ENCODE measurements at places on chromosomes 12 and 14.
A peak's percentile ranks its signal among the peaks of the same experiment; 100 is the strongest.

- no peaks in the 10 kb centered on the region for H3K4me1 ChIP-seq
- H3K27me3 ChIP-seq: no peaks in the 10 kb centered on the region
- DNase-seq: no peak
- no peak overlapping the region for H3K4me3 ChIP-seq
- no peak overlapping the region for H3K27ac ChIP-seq
- no peaks in the 10 kb centered on the region for H3K36me3 ChIP-seq
Observed at GRCh38 chr12:54486173-54486867, 11.2 kb upstream of the NCKAP1L start.

- no peak overlapping the region for H3K4me3 ChIP-seq
- H3K27ac ChIP-seq: peak overlapping the region; percentile 84
- H3K36me3 ChIP-seq: no peaks in the 10 kb centered on the region
- no peaks in the 10 kb centered on the region for H3K27me3 ChIP-seq
- peaks cover 4% of the 10 kb centered on the region for H3K4me1 ChIP-seq
- DNase-seq: no peak
Observed at GRCh38 chr12:29743801-29744200, 39.9 kb downstream of the TMTC1 start.

GRCh38 chr12:116547955-116548501 is 11.2 kb upstream of the MAP1LC3B2 start:
- peaks cover 11% of the 10 kb centered on the region for H3K4me1 ChIP-seq
- no peak for DNase-seq
- H3K27me3 ChIP-seq: no peaks in the 10 kb centered on the region
- H3K4me3 ChIP-seq: no peak overlapping the region
- H3K36me3 ChIP-seq: no peaks in the 10 kb centered on the region

DNA sequence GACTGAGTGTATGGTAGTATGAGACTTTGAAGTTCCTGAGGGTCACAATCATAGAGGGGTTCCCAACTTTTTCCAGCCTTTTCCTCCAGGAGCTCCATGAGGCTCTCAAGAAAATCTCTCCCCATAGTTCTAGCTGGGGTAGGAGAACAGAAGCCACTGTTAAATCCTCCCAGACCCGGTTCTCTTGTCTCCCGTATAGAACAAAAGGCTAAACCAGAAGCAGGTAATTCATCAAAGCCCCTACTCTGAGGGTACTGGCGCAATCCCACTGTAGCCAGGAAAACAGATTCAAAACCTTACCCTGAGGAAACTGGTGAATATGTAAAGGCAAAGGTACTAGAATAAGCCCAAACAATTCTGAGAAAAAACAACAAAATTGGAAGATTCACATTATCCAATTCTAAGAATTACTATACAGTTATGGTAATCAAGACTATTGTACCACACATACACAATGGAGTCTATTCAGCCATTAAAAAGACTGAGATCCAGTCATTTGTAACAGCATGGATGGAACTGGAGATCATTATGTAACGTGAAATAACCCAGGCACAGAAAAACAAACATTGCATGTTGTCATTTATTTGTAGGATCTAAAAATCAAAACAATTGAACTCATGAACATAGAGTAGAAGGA is 20.5 kb downstream of the OR8S1 start:
- H3K4me3 ChIP-seq: no peak overlapping the region
- H3K36me3 ChIP-seq: no peaks in the 10 kb centered on the region

DNA sequence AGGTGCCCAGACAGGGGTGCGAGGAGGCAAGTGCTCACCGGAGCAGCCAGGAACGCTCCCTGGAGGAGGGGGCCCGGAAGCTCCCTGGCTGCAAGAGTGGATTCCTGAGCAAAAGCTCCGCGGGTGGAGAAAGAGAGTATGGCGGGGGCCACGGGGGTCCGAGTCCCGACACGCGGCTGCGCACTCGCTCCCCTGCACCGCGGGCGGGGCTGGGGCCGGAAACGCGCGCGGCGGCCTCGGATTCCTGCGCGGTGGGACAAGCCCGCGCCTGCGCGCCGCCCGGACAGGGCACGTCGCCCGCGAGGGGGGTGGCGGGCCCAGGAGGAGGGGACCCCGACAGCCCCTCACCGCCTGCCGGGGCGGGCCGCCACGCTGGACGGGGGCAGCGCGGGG is 27.8 kb upstream of the GPR132 start:
- peaks cover 40% of the 10 kb centered on the region for H3K4me1 ChIP-seq
- H3K27me3 ChIP-seq: no peaks in the 10 kb centered on the region
- H3K27ac ChIP-seq: peak overlapping the region; percentile 69
- DNase-seq: no peak
- H3K4me3 ChIP-seq: peak overlapping the region; percentile 35

- no peak overlapping the region for H3K4me3 ChIP-seq
- no peak overlapping the region for H3K27ac ChIP-seq
- peaks cover 25% of the 10 kb centered on the region for H3K4me1 ChIP-seq
- H3K27me3 ChIP-seq: no peaks in the 10 kb centered on the region
Observed at GRCh38 chr14:52033101-52033642, 35.7 kb downstream of the NID2 start.

DNA sequence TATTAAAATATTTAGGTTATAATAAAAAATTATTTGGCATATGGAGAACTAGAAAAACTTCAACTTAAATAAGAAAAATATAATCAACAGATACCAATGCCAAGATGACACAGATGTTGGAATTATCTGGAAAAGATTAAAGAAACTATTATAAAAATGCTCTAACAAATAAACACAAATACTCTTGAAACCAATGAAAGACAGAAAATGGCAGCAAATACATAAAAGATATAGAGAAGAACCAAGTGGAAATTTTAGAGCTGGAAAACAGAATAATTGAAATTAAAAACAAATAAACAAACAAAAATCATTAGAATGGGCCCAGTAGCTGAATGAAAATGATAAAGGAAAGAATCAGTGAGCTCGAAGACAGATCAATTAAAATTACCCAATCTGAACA is 5.1 kb upstream of the NELL2 start:
- H3K36me3 ChIP-seq: no peaks in the 10 kb centered on the region
- no peak overlapping the region for H3K27ac ChIP-seq
- no peak for DNase-seq
- H3K4me1 ChIP-seq: peaks cover 7% of the 10 kb centered on the region

DNA sequence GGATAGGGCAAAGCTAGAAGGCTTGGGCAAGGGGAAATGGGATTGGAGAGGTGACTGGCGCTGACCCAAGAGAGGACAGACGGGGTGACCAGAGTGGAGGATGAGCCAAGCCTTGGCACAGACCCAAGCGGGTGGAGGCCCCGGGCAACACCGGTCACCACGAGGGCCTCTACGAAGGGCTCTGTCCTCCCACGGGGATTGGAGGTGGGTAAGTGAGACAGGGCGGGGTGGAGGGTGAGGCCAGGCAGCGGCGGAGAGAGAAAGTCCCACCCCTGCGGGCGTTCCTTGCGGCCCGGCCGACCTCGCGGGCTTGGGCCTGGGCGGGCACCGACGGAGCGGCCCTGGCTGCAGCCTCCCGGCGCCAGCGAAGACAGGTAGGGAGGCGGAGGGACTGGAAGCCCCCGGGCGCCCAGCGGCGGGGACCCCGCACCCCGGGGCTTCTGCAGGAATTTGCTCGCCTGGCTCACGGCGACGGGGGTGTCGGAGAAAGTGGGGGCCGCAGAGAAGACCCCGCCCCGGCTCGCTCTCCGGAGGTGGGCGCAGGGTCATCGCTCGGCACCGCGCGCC is at the start of gene PAPLN:
PAPLN (plus strand) TSS at position 288 of the 567 bp plus-strand sequence. CDS start 2,273 bp downstream, outside the sequence.
- H3K27ac ChIP-seq: peak within 1 kb of the TSS; percentile 65
- no peaks in the 10 kb centered on the region for H3K4me1 ChIP-seq
- H3K4me3 ChIP-seq: peak within 1 kb of the TSS; percentile 61
- DNase-seq: peak; percentile 36

- H3K27ac ChIP-seq: no peak overlapping the region
- no peaks in the 10 kb centered on the region for H3K27me3 ChIP-seq
Observed at GRCh38 chr12:46515829-46516228, 143.3 kb upstream of the SLC38A2 start.

- peaks cover 14% of the 10 kb centered on the region for H3K27me3 ChIP-seq
- DNase-seq: no peak
- no peaks in the 10 kb centered on the region for H3K4me1 ChIP-seq
- H3K36me3 ChIP-seq: no peaks in the 10 kb centered on the region
Observed at GRCh38 chr12:113087193-113087592, 30.7 kb downstream of the DTX1 start.

GRCh38 chr12:124395284-124395752 is 100.4 kb downstream of the RFLNA start:
- H3K27me3 ChIP-seq: no peaks in the 10 kb centered on the region
- H3K4me3 ChIP-seq: no peak overlapping the region
- no peaks in the 10 kb centered on the region for H3K36me3 ChIP-seq
- DNase-seq: no peak
- peaks cover 87% of the 10 kb centered on the region for H3K4me1 ChIP-seq

DNA sequence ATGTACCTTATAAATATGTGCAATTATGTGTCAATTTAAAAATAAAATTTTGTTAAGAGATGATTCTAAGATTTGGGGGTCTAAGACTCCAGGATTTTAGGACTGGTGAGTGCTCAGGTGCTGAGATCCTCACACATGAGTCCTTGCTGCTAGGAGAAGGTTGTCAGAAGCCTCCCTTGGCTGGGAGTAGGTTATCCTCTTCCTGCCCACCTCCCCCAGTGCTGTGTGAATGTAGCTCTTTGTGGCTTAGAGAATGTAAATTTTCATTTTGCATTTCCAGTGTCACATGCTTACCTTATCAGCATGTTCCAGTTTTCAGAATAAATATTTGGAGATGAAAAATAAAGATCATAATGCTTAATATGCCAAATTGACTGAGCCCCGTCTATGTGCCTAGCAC is 114.2 kb upstream of the MDM1 start:
- no peak overlapping the region for H3K4me3 ChIP-seq
- H3K36me3 ChIP-seq: no peaks in the 10 kb centered on the region
- H3K27me3 ChIP-seq: no peaks in the 10 kb centered on the region
- peaks cover 3% of the 10 kb centered on the region for H3K4me1 ChIP-seq

- H3K27me3 ChIP-seq: no peaks in the 10 kb centered on the region
- no peaks in the 10 kb centered on the region for H3K36me3 ChIP-seq
- no peak overlapping the region for H3K4me3 ChIP-seq
- H3K4me1 ChIP-seq: no peaks in the 10 kb centered on the region
- H3K27ac ChIP-seq: no peak overlapping the region
- DNase-seq: no peak
Observed at GRCh38 chr12:126038434-126038833, 973.2 kb downstream of the AACS start.

- H3K36me3 ChIP-seq: no peaks in the 10 kb centered on the region
- no peak overlapping the region for H3K4me3 ChIP-seq
- no peaks in the 10 kb centered on the region for H3K4me1 ChIP-seq
- H3K27me3 ChIP-seq: no peaks in the 10 kb centered on the region
Observed at GRCh38 chr14:78612666-78613065, 442.5 kb downstream of the NRXN3 start.

DNA sequence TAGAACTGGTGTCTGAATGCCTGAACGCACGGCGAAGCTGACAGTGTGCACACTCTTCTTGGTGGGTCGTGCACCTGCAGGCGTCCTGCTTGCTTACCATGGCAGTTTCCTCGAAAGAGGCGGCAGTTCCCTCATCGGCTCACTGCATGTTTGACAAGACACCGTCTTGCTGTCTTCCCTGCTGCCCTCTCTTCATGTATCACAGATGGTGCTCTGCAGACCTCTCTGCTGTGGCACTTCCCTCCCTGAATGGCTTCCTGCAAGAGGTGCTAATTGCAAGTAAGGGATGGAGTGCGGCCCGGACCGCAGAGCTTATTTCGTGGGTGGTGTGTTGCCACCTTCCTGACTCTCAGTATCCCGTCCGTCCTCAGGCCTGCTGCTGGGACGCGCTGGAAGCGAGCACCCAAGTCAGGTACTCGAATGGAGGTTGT is 156.7 kb upstream of the RTL1 start:
- no peaks in the 10 kb centered on the region for H3K4me1 ChIP-seq
- no peak overlapping the region for H3K4me3 ChIP-seq
- H3K27me3 ChIP-seq: no peaks in the 10 kb centered on the region
- no peaks in the 10 kb centered on the region for H3K36me3 ChIP-seq
- no peak overlapping the region for H3K27ac ChIP-seq
- DNase-seq: no peak

DNA sequence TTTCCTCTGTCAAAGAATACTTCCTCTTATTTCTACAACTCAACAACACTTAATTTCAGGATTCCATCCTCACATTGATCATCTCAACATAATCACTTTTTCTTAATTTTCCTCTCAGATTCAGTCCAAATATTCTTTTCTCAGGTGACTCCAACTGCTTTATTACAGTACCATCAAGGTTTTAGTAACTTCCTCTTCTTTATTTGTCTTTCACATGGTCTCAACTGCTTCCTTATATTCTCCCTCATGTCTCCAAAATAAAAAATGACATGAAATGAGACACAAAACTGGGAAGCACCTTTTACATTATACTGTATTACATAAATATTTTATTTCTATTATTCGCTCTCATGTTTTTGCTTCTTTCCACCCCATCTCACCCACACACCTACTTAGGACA is 55.5 kb downstream of the PPP2R5E start:
- H3K27me3 ChIP-seq: no peaks in the 10 kb centered on the region
- H3K36me3 ChIP-seq: no peaks in the 10 kb centered on the region
- no peak overlapping the region for H3K27ac ChIP-seq

DNA sequence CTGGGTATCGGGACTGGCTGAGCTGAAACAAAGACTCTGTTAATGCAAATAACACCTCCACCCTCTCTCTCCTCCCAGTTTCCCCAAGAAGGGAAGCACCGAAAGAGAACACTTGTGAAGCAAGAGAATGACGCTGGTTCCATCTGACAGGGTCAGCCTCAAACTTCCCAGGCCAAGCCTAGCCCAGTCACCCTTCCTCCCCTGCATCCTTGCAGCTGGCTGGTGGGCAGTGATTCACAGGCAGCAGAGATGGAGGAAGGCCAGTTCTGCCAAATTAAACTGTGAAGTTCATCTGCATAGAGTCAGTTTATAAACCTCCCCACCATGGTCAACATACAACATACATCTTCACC is 2.8 kb downstream of the LRRC74A start:
- no peak overlapping the region for H3K4me3 ChIP-seq
- no peak for DNase-seq
- H3K36me3 ChIP-seq: no peaks in the 10 kb centered on the region
- peak overlapping the region; percentile 75 for H3K27ac ChIP-seq
- no peaks in the 10 kb centered on the region for H3K27me3 ChIP-seq
- H3K4me1 ChIP-seq: peaks cover 47% of the 10 kb centered on the region

DNA sequence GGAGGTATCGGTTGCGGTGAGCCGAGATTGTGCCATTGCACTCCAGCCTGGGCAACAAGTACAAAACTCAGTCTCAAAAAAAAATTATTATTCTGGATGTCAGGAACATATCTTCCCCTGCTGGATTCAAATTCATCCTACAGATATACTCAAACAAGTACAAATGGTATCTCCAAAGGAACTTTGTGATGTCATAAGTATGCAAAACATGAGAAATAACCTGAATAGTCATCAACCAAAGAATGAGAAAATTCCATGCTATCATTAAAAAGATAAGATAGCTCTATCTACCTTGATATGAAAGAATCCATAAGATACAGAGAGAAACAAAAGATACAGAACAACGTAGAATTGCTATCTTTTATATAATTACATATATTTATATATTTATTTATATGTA is 67.7 kb downstream of the EEA1 start:
- H3K27me3 ChIP-seq: no peaks in the 10 kb centered on the region
- no peak overlapping the region for H3K4me3 ChIP-seq
- no peak for DNase-seq
- H3K36me3 ChIP-seq: no peaks in the 10 kb centered on the region
- no peaks in the 10 kb centered on the region for H3K4me1 ChIP-seq

GRCh38 chr12:3046441-3047200 is 30.6 kb upstream of the TSPAN9 start:
- no peaks in the 10 kb centered on the region for H3K4me1 ChIP-seq
- H3K36me3 ChIP-seq: no peaks in the 10 kb centered on the region
- no peak overlapping the region for H3K27ac ChIP-seq
- H3K4me3 ChIP-seq: no peak overlapping the region

GRCh38 chr14:70707138-70708038 is 65.7 kb downstream of the TTC9 start:
- no peaks in the 10 kb centered on the region for H3K4me1 ChIP-seq
- H3K27ac ChIP-seq: no peak overlapping the region
- H3K36me3 ChIP-seq: no peaks in the 10 kb centered on the region
- no peak for DNase-seq
- no peak overlapping the region for H3K4me3 ChIP-seq
- no peaks in the 10 kb centered on the region for H3K27me3 ChIP-seq
